ENCODE measurements at places on chromosomes 3 and 15.

- no peak for DNase-seq
Measured at GRCh38 chr3:147538034-147538433, 128.9 kb downstream of the ZIC1 start.

DNA sequence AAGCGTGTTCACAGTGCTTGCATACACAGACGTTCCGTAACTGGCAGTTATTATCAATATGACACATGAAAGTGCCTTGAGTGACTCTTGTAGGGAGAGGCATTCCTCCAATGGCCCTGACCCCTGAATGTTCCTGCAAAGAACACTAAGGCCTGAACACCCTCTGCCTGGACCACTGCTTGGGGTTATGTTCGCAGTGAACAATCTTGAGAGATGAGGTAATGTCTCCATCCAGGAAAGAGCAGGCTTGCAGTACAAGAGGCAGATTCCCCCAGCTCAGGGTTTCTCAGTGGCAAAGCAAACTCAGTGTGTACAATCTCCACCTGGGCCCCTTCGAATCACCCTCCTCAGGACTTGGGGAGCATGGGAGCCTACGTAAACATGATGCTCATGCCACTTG is 324.6 kb downstream of the MAGI1 start:
- no peak for DNase-seq

GRCh38 chr3:141384157-141384556 is 15.9 kb downstream of the ZBTB38 start:
- DNase-seq = no peak

GRCh38 chr3:70753572-70753971 is 441.1 kb upstream of the MDFIC2 start:
- DNase-seq = no peak

DNA sequence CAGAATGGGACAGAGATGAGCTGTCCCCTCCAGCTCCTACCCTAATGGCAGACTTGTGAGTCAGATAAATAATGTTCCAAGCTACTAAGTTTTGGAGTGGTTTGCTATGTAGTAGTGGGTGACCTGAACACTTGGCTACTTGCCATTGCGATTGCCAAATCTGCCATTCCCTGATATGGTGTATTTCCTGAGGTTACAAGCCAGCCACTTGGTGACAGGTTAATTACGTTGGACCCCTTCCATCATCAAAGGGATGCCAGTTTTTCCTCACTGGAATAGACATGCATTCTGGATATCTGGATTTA is 33.6 kb downstream of the MORF4L1 start:
- DNase-seq = no peak

DNA sequence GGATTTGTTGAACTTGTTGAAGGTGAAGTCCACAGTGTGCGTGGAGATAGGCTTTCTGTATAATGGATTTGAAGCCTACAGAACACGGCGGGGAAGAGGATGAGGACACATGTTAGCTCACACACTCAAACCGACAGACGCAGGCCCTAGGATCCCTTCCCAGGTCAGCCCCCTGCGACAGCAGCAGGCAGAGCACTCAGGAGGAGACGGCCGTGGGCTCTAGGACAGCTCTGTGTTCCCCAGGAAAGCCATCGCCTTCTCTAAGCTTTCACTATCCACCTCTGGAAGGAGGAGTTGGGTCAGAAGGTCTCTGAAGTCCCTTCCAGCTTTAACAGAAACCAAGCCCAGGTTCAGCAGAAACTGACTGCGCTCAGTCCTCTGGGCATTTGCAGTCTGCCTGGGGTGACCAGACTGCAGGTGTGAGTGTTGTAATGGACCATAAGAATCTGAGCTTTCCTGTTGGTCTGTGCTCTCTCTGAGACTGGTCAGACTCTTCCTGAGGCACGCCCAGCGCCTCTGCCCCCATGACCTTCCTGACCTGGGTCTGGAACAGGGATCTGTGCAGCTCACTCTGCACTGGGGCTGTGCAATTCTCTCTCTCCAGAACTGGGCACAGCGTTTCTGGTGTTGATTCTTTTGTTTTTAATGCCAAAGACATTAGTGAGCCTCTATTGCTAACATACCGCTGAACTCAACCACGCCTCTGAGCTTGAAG is 33.5 kb downstream of the UMPS start:
- DNase-seq = no peak

- DNase-seq = no peak
Measured at GRCh38 chr3:143121241-143122088, 1.9 kb downstream of the CHST2 start.

- DNase-seq = no peak
Measured at GRCh38 chr3:188788621-188789081, 383.1 kb upstream of the TPRG1 start.

DNA sequence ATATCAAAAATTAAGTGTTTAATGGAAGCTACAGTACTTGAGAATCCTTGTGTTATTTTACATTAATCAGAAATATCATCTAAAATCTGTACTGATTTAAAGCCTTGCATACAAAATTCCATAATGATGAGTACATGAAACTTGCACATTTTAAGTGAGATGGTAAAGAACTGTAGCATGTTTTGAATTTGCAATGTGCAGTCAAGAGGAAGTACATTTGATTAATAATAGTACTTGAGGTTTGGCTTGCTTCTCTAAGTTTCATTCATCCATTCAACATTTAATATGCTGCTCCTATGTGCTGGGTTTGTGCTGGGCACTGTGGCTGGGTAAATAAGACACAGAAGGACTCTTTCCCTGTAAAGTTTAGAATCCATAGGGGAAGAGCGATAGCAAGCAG is 332.3 kb downstream of the CNTN3 start:
- DNase-seq = no peak

DNA sequence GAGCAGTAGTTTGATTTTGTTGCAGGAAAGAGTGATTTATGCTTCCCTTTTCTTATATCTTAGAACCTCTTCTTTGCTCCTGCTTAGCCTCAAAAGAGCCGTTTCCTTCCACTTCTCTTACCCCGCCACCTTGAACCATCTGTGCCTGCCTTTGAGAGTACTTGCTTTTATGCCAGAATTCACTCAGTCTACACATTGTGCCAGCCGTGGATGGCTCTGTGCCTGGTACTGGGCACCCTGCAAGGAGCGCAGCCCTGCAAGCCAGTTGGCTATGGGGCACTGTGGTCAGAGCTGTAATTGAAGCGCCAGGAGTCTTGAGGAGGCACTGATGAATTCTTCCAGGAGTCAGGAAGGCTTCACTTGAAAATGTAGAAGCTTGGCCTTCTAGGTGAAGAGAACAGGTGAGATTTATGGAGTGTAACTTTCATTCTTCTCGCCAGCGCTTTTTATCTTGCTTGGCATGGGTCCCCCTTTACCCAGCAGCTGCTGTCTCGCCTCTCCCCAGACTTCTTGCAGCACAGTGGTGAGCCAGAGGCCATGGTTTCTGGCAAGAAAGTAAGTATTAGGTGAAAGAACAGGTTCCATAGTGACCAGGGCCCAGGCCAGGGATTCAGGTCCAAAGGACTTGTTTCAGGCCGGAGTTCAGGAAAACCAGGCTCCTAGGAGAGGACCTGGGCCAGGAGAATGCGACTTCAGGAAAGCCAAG is 4.9 kb downstream of the TMED3 start:
- DNase-seq = no peak

- DNase-seq = no peak
Measured at GRCh38 chr3:51710631-51711351, 3.9 kb downstream of the GRM2 start.

DNA sequence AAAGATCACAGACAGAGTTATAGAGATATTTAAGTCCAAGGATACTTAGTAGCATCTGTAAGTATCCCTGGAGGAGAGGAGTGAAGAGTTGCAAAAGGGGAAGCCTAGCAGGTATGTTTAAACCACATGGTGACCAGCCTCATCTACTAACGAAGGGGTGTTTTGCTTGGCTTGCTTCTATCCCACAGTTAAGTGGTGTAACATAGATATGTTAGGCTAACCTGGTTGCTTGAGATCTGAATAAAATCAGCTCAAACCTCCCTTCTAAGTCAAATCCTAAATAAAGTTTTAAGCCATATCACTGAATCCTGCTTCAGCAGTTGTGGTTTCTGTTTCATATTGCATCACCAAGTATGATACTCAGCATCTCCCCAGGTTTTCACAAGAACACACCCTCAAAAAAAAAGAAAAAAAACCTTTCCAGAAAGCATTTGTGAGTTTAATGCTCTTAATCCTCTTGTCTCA is 880.2 kb downstream of the ROBO1 start:
- DNase-seq = no peak

DNA sequence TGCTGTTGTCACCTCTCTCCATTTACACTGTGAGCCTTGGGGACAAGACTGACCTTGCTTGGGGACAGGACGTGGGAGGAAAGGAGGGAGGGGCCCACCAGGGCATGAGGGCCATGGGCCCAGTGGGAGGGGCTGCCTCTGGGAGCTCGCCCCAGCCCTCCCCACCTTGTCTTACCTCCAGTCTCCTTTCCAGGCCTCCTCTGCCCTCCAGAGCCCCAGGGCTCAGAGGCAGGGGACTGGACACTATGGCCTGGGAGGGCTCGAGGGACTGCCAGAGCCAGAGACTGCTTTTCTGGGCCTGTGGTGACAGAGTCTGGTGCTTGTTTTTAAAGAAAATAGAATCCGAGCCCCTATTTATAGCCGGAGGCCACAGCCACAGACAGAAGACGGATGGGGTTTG is 10.2 kb downstream of the CSPG4 start:
- DNase-seq = no peak

GRCh38 chr3:64801856-64802255 is 114.1 kb upstream of the ADAMTS9 start:
- DNase-seq = no peak

DNA sequence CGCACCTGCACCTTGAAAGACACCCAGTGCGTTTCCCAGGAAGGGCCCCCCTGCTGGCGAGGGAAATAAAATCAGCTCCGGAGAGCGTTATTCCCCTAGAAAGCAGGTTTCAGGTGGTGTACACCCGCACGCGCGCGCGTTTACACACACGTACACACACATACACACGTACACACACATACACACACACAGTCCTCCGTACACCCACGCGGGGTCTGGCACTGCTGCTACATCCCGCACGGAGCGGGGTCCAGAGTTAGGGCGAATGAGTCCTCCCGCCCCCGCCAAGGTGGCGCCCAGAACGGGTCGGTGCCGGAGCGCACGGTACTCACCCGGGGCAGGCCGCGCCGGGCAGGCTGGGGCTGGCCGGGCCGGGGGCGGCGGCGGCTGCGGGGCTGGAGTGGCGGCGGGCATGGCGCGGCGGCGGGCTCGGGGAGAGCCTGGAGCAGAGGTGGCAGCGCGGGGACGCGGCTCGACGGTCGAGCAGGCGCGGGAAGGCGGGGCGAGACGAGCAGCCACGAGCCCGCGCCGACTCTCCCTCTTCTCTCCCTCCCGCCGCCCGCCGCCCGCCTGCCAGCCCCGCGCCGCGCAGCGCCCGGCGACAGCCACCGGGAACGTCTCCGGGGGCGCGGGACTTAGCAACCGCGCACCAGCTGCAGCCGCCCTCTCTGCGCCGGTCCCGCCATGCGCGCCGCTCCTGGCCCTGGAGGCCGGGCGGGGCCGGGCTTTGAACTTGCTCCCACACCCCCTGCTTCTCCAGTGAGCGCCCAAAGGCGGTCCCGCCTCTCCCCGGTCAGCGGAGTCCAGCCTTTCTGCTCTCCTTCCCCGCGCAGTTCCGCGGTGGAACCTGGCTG is at the start of gene DCLK3:
Gene DCLK3, minus strand, starts transcription at position 704 of the 854 bp plus-strand sequence. Its CDS starts 290 bp downstream, at position 414.
- no peak for DNase-seq

DNA sequence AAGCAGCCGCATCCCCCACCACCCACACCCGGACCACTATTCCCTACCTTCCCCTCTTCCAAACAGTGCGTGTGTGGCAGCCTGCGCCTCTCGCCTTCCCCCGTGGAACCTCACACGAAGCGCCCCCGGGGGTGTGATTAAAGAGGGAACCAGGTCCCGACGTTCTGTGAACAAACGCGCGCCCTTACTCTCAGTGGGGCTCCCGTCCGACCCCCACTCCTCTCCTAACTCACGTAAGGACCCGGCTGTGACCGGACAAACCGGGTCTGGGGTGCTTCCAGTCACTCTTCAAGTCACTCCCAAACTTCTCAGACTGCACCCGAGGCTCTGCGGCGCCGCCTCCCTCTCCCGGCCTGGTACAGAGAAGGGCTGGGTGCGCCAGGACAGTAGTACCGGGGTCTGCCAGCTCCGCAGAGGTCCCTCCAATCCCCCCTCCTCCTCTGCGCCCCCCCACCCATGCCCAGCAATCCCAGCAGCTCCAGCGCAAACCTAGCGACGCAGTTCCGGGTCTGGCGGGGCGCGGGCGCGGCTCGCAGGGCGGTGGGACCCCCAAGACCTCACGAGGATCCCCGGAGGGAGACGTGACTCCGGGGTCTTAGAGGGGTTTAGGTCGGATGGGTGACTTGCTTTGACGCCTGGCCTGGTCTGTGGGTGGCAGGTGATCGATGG is 574 bp downstream of the DUOXA1 start:
- DNase-seq = no peak

GRCh38 chr3:39378088-39378487 is 5.1 kb upstream of the SLC25A38 start:
- DNase-seq = no peak

DNA sequence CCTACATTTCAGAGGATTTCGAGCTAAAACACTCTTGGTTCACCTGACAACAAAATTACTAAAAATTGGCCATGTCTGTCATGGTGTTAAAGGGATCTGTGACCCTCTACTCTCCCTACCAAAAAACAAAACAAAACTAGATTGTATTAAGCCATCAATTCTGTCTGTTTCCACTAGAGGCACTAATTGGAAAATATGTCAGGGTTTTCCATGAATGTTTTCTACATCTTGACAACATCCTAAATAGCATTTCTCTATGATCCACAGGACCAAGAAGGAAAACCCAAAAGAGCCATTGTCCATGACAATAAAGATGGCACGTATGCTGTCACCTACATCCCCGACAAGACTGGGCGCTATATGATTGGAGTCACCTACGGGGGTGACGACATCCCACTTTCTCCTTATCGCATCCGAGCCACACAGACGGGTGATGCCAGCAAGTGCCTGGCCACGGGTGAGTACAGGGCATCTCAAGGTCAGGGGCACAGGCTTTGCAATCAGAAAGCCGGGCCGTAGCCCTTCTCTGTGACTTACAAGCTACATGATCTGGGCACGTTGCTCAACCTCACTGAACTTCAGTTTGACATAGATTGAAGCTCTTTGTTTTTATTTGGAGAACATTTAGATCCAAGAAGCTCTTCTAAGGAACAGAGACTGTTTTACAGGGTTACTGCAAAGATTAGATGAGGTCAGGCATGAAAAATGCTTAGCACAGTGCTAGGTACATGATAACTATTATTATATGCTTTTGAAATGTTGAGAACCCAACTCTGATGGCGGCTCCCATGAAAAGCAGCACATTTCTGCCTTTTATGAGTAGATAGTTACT is 74.8 kb downstream of the DNASE1L3 start:
- no peak for DNase-seq

DNA sequence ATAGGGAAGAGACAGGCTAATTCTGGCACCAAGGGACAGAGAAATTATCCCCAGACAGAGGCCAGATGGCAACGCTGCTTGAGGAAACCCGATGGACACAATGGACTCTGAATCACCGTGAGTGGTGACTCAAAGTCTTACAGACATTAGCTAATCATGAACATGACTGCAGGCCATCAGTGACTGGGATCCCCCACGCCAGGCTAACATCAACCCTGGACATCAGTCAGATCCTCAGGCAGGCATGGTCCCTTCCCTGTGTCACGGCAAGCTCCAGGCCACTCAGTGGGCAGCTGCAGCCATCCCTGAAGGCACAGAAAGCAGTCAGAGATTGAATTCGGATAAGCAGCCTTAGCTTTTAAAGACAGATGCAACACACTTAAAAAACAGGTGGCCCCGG is 23.8 kb upstream of the OXTR start:
- DNase-seq = no peak

Data from lower leg skin (tissue), 4 donors.